ENCODE measurements at places on chromosomes 12 and 14.

DNA sequence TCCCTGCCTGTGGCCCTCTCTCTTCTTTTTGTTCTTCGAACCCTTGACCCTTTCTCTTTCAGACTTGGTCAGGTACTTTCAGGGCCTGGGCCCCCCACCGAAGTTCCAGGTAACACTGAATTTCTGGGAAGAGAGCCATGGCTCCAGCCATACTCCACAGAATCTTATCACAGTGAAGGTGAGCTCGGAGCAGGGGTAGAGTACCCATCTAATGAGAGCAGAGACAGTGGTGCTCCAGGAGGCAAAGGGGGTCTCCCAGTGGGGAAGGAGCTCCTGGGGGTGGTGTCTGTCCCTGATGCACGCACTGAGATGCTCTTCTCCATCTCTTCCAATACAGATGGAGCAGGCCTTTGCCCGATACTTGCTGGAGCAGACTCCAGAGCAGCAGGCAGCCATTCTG, 4.7 kb downstream of the IRF9 start:
- no peak for DNase-seq

DNA sequence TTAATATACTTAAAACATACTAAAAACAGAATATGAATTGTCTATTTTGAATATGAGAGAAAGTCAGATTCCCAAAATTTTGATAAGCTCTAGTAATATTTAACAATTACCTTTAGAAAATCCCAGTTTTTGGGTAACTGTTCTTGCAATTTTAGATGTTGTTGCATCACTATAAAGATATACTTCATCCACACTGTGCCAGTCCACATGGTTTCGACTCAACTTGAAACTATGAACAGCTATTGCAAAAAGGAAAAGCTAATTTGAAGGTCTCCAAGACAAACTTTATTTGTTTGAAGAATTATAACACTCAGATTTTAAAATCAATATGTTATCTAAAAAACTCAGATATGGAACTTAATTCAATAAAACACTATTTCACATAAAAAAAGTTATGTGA, 59.9 kb downstream of the DDHD1 start:
- no peak for DNase-seq

DNA sequence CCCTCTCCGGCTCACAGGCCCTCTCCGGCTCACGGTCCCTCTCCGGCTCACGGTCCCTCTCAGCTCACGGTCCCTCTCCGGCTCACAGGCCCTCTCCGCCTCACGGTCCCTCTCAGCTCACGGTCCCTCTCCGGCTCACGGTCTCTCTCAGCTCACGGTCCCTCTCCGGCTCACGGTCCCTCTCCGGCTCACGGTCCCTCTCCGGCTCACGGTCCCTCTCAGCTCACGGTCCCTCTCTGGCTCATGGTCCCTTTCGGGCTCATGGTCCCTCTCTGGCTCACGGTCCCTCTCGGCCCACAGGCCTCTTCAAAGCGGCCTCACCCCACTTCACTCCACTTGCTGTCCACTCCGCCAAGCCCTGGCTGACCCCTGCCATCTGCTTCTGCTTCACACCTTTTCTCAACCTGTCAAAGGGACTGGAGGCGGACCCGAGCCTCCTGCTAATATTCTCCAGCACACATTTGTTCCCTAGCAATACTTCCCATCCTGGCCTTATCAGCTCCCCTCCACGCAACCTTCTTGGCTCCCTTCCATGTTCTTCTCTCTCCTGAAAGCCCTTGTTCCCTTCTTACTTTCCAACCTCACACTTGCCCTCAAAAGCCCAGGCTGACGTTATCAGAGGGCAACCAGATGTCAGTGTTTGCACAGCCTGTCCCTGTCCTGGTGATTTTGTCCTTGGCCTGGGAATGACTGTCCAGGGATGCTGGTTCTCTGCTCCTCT, 176.7 kb downstream of the CALM1 start:
- no peak for DNase-seq

GRCh38 chr12:65614259-65614889, 209.9 kb upstream of the HMGA2 start:
- DNase-seq: no peak

GRCh38 chr14:67251573-67252226, 10.5 kb downstream of the PALS1 start:
- DNase-seq: no peak

- DNase-seq: no peak
These were observed 98.6 kb downstream of the MYF5 start for GRCh38 chr12:80815351-80815750.

- no peak for DNase-seq
These were observed 33.1 kb downstream of the MAPK1IP1L start for GRCh38 chr14:55084401-55085059.

DNA sequence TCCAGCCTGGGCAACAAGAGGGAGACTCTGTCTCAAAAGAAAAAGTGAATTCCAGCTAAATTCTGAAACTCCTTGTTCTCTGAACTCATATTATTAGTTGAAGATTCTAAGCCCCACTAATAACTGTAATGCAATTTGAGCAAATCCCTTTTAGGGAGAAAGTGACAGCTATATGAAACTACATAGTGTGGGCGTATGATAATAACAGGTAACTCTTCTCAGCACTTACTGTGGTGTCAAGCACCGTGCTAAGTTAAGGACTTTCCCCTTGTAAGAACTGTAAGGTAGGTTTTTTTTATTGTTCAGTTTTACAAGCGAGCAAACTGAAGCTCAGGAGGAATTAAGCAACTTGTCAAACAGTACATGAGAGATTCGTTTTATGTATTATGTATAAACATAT, 5.4 kb downstream of the ANKRD13A start:
- no peak for DNase-seq

Data from stimulated activated CD8-positive, alpha-beta memory T cell treated with anti-CD3 and anti-CD28 coated beads, Interleukin-2, amount 100 ng/mL, for 1 hour (primary cell).